ENCODE measurements at places on chromosomes 2 and 18.
A peak's percentile ranks its signal among the peaks of the same experiment; 100 is the strongest.

- DNase-seq, result no peak
These were observed 39.3 kb upstream of the PARD3B start for GRCh38 chr2:204505946-204506345.

- peak; percentile 59 for DNase-seq
These were observed 57.1 kb downstream of the ADCYAP1 start for GRCh38 chr18:961644-962355.

DNA sequence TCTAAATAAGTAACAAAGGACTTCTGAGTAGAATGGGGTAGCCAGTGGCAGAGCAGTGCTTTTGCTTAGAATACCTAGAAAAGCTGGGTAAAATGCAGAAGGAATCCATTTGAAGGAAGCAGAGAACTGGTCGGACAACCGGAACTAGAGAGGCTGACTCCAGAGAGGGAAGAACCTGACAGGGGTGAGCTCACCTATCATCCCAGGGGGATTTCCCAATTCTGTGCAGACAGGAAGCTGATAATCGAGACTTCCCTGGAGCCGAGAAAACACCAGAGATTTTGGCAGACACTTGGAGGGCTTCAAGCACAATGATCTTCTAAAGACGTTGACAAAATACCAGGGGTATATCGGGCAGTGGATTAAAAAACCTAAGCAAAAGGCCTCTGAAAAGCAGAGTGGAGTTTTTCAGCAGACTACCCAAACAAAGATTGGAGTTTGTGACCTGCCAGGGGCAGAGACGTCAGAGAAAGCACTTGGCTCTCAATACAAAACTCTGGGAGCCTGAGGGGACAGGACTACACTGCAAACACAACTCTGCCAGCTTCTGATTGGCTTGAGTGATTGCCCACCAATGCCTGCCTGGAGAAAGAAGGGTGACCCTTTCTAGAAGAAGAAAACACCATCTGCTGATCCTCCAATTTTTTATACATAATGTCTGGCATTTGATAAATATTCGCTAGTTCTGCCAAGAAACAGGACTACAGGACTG is 67.5 kb upstream of the TTN start:
- DNase-seq, result no peak

GRCh38 chr18:8673256-8674209 is 31.8 kb upstream of the MTCL1 start:
- no peak for DNase-seq

GRCh38 chr18:23838801-23839366 is 149.6 kb downstream of the LAMA3 start:
- DNase-seq, result no peak

- DNase-seq, result no peak
These were observed 205.8 kb upstream of the NCKAP5 start for GRCh38 chr2:133773854-133774653.

GRCh38 chr2:54666634-54667265 is 56.7 kb upstream of the EML6 start:
- peak; percentile 77 for DNase-seq

GRCh38 chr2:190447766-190448165 is 39.6 kb downstream of the MFSD6 start:
- no peak for DNase-seq
